ENCODE measurements at places on chromosomes 6 and 20.

GRCh38 chr6:17086469-17086868 is 15.4 kb upstream of the STMND1 start:
- no peak for DNase-seq

DNA sequence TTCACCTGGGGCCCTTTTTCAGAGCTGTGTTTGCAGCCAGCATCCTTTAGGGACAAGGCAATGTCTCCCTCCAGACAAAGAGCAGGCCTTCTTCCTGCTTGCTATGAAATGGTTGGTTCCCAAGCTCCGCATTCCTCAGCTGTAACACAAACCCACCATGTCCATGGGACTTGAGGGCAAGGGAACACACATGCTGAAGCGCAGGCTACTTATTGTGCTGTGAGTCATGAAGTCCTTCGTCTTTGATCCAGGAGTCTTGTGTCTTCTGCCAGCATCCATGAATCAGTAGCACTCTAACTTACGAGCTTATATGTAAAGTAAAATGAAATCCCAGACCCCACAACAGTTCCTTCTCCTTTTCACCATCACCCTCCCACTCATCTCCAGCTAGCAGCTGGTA is 59.0 kb downstream of the ANKRD60 start:
- DNase-seq, result no peak

GRCh38 chr6:162543221-162543620 is 184.3 kb downstream of the PRKN start:
- no peak for DNase-seq

- no peak for DNase-seq
Measured at GRCh38 chr6:107600936-107601335, 111.0 kb downstream of the SOBP start.

DNA sequence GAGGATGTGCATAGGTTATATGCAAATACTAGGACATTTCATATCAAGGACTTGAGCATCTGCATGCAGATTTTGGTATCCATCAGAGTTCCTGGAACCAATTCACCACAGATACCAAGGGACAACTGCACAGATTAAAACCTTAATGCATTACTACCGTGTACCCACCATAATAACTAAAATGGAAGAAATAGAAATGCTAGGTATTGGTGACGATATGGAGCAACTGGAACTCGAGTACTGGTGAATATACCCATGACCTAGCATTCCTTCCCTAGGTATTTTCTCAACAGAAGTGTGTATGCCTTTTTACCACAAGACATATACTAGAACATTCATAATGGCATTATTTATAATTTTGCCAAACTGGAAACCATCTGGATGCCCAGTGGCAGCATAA is 18.5 kb downstream of the KCNS1 start:
- no peak for DNase-seq

All from cortex of kidney (tissue), 1 donor.